ENCODE measurements at places on chromosomes 16 and 17. TPM values are rescaled to one million over a fixed set of nuclear protein-coding genes. Genes with fewer than 3 reads are reported as not detected.

DNA sequence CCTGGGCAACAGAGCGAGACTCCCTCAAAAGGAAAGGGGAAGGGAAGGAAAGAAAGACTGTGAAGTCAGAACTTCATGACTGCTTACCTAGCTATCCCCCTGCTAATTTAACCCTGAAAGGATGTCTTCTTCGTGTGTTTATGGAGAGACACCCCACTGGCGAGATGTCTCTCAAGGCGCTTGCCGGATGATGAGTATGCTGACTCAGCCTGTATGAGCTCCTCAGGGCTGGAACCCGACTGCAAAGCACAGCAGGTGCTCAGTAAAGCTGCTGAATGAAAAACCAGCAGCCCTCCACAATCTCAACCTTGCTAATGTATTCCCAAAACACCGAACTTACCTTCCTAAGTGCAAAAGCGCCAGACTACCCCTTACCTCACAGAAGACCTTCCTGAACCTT, 2.3 kb downstream of the ANKFY1 start:
- DNase-seq: no peak

GRCh38 chr16:88591577-88592021, 21.4 kb downstream of the ZC3H18 start:
- no peak for DNase-seq

DNA sequence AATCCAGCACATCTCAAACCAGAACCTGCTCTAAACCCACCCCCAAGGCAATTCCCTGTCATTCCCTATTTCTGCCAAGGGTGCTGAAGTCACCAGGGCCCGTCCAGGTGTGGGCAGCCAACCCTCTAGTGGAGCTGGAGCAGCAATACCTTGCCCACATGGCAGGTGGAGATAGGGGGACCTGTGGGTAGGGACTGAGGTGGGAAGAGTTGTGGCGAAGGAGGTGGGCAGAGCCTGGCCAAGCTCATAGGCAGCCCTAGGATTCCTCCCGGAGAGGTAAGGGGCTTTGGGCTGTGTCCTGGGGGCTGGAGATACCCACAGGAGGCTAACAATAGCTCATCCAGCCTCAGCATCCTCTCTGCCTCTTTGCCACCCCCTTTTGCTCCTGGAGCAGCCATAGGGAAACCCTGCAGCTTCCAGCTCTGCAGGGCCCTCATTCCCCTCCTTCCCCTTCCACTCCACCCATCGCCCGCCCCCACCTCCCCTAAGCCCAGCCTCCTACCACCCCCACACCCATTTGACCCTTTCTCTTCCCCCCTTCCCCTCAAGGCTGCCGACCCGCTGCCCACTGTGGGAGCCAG, 30.4 kb upstream of the CRHR1 start:
- DNase-seq: no peak

DNA sequence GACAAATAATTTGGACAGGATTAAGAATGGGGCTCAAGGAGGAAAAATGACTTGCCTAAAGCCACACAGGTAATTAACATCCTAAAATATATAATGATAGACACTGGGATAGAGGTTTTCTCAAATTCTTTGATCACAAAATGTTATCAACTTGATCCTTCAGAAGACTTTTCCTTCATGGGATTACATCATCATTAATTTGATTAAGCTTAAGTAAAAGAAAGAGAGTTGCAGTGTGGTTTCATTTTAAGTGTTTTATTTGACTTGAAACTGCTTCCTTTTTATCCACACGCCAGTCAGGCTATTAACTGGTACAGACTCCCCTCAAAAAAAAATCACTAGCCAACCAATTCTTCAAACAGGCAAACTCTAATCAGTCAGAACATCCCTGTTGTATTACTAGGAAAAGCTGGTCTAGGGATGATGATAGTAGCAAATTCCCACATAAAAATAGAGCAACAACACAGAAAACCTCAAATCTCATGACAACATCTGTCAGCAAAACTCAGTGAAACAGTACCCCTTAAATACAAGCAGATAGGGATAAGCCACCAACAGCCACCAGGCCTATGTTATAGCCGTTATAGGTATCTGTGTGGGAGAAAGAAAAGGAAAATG, 32.5 kb downstream of the AKAP10 start:
- no peak for DNase-seq

DNA sequence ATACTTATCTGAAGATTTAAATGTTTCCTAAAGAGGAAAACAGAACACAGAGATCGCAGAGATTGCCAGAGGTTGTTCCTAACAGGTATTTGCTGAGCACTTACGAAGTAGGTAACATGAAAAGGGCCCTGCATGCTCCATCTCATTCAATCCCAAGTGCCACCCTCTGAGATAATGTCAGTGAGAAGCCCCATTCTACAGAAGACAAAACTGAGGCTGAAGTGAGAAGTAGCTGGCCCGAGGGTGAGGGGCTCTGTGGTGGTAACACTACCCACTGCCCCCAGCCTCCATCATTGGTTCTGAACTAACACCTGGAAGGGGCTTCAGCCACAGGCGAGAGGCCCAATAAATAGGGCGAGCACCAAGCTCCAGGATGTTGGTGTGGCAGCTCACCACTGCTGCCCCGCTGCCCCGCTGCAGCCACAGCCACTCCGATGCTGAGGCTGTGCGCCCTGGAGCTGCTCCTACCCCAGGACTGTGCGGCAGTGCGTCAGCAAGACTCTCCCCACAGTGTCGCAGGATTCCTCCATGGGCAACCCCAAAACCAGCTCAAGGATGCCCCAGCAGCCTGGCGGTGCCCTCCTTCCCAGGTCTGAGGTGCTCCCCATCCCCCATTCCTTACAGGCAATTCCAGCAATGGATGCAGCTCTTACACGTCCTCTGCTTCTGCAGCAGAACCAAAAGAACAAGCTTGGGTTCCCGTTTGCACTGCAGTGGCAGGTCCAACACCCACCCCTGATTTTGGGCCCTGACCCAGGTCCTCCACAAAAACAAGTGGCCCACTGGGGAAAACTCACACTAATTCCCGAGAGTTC, 10.3 kb downstream of the FLCN start:
- DNase-seq: no peak

TNP2 gene
- total RNA-seq: not detected

RHBDL1 gene
- 2.0 TPM for total RNA-seq

TBC1D3I gene
- total RNA-seq: 1.1 TPM

- DNase-seq: peak; percentile 73
Measured at GRCh38 chr17:59331929-59332748, 684 bp downstream of the YPEL2 start.

GRCh38 chr16:84228256-84228838, 11.5 kb downstream of the KCNG4 start:
- peak; percentile 58 for DNase-seq

- peak; percentile 50 for DNase-seq
Measured at GRCh38 chr16:57993438-57993837, 7.0 kb downstream of the ZNF319 start.

TNFRSF17 gene
- total RNA-seq: 1.4 TPM

DNA sequence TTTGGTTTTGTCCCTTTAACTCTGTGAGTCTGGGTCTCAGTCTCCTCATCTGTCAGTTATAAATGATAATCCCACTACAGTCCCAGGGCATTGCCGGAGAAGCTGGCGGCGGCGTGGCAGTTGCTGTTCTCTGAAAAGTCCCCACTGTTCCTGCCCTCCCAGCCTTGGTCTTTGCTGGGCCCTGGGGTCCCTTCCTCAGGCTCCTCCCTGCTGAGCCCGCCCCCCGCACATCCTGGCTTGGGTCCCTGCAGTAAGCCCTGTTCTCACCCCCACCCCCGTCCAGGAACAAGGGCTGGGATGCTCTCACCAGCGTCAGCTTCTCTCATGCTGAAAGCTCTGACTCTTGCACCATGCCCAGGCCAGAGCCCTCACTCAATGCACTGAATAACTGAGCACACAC, 35.3 kb upstream of the PEMT start:
- DNase-seq: no peak

All from lower lobe of right lung (tissue), 2 donors.